Daoy (cell line): ENCODE measurements at places on chromosomes 7 and 10. TPM values are rescaled to one million over a fixed set of nuclear protein-coding genes. Genes with fewer than 3 reads are reported as not detected.

C10orf105 gene
- total RNA-seq = not detected in 2 replicates

DNA sequence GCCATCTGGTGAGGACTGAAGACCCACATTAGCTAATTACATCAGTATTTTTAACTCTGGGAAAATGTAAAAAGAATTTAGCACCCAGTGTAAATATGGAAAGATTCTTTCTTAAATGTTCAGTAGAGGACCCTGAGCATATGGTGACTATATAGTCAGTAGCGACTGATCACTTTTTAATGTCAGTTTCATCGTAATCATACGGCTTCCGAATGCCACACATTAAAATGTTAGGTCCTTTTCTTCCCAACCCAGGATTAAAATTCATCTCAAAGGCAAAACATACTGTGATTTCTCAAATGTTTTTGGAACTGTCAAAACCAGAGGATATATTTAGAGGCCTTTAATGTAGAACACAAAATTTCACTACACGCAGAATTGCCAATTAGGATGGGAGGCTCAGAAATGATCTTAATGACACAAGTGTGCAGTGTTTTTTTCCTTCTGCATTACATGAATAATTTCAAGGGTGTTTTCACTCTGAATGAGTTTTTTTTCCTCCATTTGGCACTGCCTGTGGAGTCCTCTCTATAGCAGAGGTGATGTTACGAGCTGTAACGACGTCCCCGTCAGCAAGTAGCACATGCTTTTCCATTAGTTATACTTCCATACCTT lies 382.7 kb downstream of the PAXIP1 start:
- no peak for DNase-seq

DNA sequence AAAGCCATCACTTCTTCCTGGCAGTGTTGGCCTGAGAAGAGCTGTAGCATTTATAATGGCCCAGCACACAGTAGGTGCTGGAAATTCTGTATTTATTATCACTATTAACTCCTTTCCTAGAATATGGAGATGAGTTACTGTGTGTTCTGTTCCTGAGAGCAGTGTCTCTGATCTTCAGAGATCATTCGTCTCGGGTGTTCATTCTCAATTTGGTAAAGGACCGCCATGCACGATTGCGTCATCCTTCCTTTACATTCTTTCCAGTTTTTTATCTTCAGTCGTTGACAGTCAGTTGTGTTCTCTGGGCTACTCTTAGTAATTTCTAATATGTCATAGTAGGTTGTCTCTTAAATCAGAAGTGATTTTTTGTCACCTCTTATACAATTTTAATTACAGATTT lies 18.6 kb downstream of the RNF32 start:
- no peak for DNase-seq

GRCh38 chr7:26729150-26729775 lies 135.1 kb downstream of the SKAP2 start:
- DNase-seq = no peak

GRCh38 chr7:110153222-110153621 lies 937.7 kb upstream of the LRRN3 start:
- DNase-seq = no peak

- no peak for DNase-seq
These were observed 480.5 kb downstream of the PHTF2 start for GRCh38 chr7:78279032-78279431.

DNA sequence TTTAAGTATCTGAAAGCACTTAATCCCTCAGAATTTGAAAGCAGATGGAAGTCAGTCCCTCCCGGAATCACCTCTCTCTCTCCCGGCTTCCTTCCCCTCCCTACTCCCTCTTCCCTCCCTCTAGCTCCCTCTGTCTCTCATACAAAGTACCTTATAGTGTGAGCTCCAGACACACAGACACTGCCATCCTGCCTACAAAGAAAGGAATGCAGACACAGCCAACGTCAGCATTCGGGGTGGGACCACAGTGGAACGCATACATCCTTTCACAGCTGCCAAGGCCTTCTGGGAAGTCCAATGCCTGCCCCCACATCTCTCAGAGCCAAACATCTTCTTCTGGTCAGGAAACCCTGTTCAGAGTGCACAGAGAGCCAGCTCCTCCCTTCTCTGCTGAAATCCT lies 9.3 kb downstream of the NOD1 start:
- DNase-seq = peak; percentile 97

- DNase-seq = no peak
These were observed 89.3 kb upstream of the PDGFA start for GRCh38 chr7:608954-609353.

GRCh38 chr10:92110039-92110794 lies 180.7 kb downstream of the CPEB3 start:
- peak; percentile 16 for DNase-seq

INTS1 gene
- total RNA-seq = 42.9 and 61.6 TPM in 2 replicates

KNDC1 gene
- not detected in 2 replicates for total RNA-seq

ZNF488 gene
- total RNA-seq = 0.97 and 1.1 TPM in 2 replicates

- no peak for DNase-seq
These were observed 13.2 kb upstream of the PWWP2B start for GRCh38 chr10:132383751-132384196.

- peak; percentile 43 for DNase-seq
These were observed 24.6 kb downstream of the CACNB2 start for GRCh38 chr10:18164748-18165361.
